ENCODE measurements at places on chromosomes 3 and 15.

DNA sequence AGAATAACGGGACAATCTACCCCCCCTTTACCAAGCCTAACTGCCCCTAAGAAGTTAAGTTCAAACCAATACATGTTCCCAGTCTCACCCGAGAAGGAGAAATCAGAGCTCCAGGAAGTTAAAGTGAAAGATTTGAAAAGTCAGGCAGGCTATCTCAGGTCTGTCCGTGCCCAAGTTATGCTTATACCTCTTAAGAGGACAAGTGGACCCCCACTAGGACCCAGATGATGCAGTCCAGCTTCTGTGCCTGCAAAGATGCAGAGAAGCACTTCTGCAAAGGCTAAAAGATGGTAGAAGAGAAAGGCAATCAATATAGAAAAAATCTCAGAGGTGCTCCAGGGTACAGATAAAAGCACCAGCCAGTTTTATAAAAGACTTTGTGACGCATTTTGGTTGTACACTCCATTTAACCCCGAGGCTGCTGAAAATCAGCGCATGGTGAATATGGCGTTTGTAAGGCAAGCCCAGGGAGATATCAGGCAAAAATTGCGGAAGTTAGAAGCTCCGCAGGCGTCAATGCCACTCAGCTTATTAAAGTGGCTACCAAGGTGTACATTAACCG is 9.8 kb upstream of the SLC9C1 start:
- DNase-seq, result no peak

DNA sequence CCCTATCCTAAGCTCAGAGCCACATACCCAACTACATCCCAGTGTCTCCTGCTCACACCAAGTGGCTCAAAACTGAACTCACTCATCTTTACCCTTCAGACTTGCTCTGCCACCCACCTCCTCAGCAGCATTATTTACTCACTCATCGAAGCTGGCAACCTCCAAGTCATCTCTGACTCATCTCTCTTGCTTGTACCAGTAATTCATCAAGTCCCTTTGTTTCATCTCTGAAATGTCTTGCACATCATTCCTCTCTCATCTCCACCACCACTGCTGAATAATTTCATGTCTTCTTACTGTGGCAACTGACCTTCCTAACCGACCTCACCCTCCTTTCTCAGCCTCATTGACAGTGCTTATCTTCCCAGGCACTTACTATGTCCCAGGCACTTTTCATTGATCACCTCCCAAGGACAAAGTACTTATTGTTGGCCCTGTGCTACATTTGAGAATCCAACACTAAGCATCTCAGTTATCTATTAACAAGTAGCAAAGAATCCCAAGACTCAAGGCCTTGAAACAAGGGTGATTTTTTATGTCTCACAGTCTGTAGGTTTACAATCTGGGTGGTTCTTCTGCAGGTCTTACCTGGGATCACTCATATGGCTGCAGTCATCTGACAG is 82.0 kb downstream of the MRPL46 start:
- no peak for DNase-seq

GRCh38 chr3:50515565-50516439 is 12.4 kb upstream of the CACNA2D2 start:
- no peak for DNase-seq

GRCh38 chr3:87792534-87793336 is 266.1 kb downstream of the CGGBP1 start:
- peak; percentile 68 for DNase-seq

- no peak for DNase-seq
These were observed 25.4 kb downstream of the CXCR6 start for GRCh38 chr3:45968706-45969105.

DNA sequence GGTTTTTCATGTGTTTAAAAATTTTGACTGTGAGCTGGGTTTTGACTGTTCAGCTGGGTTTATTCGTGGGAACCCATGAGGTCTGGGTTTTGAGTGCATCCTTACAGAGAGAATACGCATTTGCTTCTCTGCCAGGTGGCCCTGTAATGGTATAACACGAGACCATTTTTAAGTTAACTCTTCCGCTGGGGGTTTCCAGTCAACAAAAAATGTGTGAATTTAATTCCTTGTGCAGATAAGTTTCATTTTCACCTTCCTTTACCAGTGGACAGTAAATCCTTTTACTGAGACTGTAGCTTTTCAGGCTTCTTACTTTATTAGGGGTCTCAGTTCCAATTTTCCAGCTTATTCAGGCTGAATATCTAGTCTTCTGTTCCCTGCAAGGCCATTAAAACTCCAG is 149.6 kb downstream of the OPA1 start:
- no peak for DNase-seq

Measured in GDM1 (cell line).